ENCODE measurements at places on chromosomes 16 and 17. TPM values are rescaled to one million over a fixed set of nuclear protein-coding genes. Genes with fewer than 3 reads are reported as not detected.

MEOX1 gene
- total RNA-seq: 0.50 TPM

KCNH6 gene
- total RNA-seq: not detected

SLC47A1 gene
- not detected for total RNA-seq

SCGB1C2 gene
- not detected for total RNA-seq

CYGB gene
- not detected for total RNA-seq

C1QTNF1 gene
- total RNA-seq: not detected

WNK4 gene
- total RNA-seq: 0.42 TPM

GRCh38 chr17:65634533-65634932, 73.1 kb upstream of the AXIN2 start:
- H3K4me1 ChIP-seq: no peaks in the 10 kb centered on the region
- no peak overlapping the region for H3K27ac ChIP-seq
- H3K36me3 ChIP-seq: no peaks in the 10 kb centered on the region
- DNase-seq: no peak
- no peaks in the 10 kb centered on the region for H3K27me3 ChIP-seq

DNA sequence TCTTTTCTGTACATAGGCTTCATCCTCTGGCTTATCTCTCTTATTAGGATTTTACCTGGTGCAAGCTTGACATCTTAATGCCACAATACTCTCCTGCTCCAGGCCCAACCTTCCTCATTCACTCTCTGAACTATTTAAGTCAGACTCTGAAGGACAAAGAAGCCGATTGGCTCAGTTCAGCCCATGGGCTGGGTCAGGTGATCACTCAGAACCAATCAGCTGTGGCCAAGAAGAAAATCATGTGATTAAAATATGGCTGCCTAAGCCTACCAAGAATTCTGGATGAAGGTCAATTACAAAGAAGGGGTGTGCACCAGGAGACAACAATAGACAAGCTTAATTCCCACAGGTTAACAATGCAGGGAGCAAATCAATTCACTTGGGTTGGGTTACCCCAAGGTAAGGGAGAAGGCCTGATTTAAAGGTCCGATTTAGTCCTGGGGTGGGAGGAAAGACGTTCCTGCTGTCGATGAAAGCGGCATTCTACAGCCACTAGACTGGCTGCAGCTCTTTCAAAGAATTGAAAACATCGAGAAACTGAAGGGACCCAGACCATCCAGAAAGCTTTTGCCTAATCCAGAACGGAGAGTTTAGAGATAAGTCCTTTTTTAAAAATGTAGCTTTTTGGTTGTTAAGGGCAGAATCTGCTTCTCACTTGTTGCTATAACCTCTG, 42.9 kb upstream of the NFAT5 start:
- H3K4me1 ChIP-seq: no peaks in the 10 kb centered on the region
- no peak for DNase-seq
- no peak overlapping the region for H3K4me3 ChIP-seq
- H3K27me3 ChIP-seq: no peaks in the 10 kb centered on the region
- H3K27ac ChIP-seq: no peak overlapping the region

- H3K27me3 ChIP-seq: no peaks in the 10 kb centered on the region
- H3K4me1 ChIP-seq: no peaks in the 10 kb centered on the region
- H3K4me3 ChIP-seq: no peak overlapping the region
- no peak overlapping the region for H3K27ac ChIP-seq
These were observed 7.7 kb upstream of the ZG16 start for GRCh38 chr16:29770250-29770929.

DNA sequence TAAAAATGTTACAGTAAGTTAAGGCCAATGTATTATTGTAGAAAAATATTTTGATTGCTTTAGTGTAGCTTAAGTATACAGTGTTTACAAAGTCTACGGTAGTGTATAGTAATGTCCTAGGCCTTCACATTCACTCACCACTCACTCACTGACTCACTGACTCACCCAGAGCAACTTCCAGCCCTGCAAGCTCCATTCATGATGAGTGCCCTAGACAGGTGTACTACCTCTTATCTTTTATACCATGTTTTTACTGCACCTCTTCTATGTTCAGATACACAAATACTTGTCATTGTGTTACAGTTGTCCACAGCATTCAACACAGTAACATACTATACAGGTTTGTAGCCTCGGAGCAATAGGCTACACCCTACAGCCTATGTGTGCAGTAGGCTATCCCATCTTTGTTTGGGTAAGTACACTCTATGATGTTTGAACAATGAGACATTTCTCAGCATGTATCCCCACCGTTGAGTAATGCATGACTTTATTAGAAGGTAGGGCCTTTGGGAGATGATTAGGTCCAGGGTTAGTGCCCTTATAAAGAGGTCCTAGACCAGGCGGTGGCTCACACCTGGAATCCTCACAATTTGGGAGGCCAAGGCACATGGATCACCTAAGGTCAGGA, 117.8 kb downstream of the SLC39A11 start:
- no peak for DNase-seq
- no peaks in the 10 kb centered on the region for H3K27me3 ChIP-seq
- no peak overlapping the region for H3K4me3 ChIP-seq

DNA sequence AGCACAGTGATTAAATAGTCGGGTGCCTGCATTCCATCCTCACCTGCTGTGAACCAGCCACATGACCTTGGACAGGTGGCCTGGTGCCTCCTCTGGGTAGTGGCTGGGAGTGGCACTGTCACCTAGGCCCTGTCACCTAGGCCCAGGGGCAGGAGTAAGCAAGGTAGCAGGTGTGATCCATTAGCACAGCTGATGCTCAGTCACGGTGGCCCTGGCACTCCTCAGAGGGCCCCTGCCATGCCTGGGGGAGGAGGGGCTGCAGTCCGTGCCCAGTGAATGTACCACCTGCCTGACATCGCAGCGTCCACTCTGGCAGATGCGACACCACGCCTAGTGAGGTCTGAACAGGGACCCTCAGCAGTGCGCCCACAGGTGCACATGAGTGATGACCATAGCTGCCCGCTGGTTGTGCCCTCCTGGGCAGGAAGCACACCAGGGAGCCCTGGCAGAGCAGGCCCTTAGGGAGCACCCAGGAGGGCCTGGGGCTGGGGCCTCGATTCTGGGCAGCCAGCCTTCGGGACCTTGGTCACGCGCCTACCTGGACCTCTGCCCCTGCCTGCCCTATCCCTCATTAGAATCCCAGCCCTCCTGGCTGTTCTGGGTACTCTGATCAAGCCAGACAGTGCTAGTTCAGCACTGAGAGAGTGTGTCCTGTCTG, 33.1 kb upstream of the CRISPLD2 start:
- no peaks in the 10 kb centered on the region for H3K4me1 ChIP-seq
- no peaks in the 10 kb centered on the region for H3K27me3 ChIP-seq
- DNase-seq: no peak

- H3K4me3 ChIP-seq: no peak overlapping the region
- no peak for DNase-seq
- peaks cover 29% of the 10 kb centered on the region for H3K4me1 ChIP-seq
- H3K27me3 ChIP-seq: no peaks in the 10 kb centered on the region
- H3K36me3 ChIP-seq: peaks cover 2% of the 10 kb centered on the region
These were observed 147.6 kb downstream of the SOCS1 start for GRCh38 chr16:11108466-11108805.

DNA sequence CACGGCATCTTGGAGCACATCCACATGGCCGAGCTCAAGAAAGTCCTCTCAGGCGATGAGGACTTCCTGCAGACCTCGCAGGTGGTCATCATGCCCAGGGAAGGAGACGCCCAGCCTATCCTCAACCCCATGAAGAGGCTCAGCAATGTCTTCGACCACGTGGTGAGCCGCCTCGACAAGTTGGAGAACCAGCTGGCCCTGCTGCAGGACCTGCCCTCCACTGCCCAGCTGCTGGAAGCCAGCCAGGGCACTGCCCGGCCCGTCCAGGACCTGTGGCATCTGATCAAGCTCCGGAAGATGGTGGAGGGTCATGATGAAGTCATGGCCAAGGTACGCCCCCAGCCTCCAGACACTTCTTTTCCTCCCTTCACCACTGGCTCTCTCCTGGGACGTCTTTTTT, 440 bp downstream of the C16orf96 start:
- H3K27me3 ChIP-seq: no peaks in the 10 kb centered on the region
- no peaks in the 10 kb centered on the region for H3K4me1 ChIP-seq
- no peaks in the 10 kb centered on the region for H3K36me3 ChIP-seq

DNA sequence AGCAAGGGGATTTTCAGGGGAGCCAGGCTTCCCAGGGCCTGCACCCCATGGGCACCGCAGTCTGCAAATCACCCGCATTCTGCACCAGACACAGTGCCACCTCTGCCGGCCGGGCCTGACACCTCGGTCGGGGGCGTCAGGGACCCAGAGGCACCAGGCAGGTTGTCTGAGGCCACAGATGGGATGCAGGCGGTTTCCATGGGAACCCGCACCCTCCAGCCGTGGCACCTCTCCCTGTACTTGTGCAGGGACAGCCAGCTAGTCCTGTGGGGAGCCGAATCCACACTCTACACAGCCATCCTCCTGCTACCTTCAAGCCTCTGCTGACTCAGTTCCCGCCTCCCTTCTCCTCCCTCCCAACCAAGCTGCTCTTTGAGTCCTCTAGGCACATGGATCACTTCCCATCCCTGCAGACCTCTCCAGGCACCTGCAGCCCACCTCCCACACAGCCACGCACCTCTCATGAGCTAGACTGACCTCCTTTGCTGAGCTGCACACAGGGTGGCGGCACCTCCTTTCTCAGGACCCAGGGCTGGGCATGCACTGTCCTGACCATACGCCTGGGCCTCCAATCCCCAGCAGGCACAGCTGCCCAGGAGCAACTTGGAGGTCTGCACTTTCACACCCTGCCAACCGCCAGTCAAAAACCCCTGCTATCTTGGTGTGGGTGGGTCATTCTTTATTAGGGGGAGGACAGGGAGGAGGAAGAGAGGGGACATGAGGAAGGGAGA, 119.5 kb downstream of the C16orf78 start:
- H3K4me1 ChIP-seq: peaks cover 8% of the 10 kb centered on the region
- no peaks in the 10 kb centered on the region for H3K36me3 ChIP-seq
- H3K4me3 ChIP-seq: no peak overlapping the region
- DNase-seq: no peak
- no peaks in the 10 kb centered on the region for H3K27me3 ChIP-seq

GRCh38 chr17:1180958-1181752, 1.4 kb upstream of the ABR start:
- no peaks in the 10 kb centered on the region for H3K36me3 ChIP-seq
- no peaks in the 10 kb centered on the region for H3K27me3 ChIP-seq
- DNase-seq: no peak

DNA sequence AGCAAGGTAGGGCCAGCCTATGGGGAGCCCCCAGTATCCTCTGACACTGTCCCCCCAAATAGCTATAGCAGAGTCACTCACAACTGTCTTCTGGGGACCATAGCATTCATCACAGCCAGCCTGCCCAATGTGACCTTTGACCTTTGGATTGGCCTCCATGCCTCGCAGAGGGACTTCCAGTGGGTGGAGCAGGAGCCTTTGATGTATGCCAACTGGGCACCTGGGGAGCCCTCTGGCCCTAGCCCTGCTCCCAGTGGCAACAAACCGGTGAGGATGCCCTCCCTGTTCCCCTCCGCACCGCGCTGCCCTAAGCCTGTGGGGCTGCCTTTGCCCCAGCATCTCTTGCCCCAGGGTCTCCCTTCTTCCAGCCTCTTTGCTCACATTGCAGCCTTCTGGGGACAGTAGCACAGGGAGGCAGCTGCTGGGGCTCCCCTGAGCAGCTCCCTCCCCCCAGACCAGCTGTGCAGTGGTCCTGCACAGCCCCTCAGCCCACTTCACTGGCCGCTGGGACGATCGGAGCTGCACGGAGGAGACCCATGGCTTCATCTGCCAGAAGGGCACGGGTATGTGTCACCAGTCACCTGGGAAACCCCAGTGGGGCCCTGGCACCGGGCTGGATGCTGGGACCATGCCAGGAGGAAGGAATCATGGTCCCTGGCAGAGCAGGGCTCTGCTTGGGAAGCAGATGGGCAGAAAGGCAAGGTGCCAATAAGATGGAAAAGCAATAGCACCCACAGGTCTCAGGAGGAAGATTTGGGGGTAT, 61.1 kb downstream of the MRC2 start:
- no peak overlapping the region for H3K4me3 ChIP-seq
- no peak for DNase-seq
- no peaks in the 10 kb centered on the region for H3K27me3 ChIP-seq
- H3K27ac ChIP-seq: no peak overlapping the region

DNA sequence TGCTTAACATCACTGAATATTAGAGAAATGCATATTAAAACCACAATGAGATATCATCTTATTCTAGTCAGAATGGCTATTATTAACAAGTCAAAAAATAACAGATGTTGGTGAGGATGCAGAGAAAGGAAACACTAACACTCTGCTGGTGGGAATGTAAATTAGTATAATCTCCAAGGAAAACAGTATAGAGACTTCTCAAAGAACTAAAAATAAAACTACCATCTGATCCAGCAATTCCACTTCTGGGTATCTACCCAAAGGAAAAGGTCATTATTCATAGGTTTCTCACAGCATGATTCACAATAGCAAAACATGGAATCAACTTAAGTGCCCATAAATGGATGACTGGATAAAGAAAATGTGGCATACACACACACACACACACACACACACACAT, 166.4 kb downstream of the CEP112 start:
- H3K4me3 ChIP-seq: no peak overlapping the region
- H3K27me3 ChIP-seq: no peaks in the 10 kb centered on the region
- no peaks in the 10 kb centered on the region for H3K4me1 ChIP-seq
- DNase-seq: no peak
- no peak overlapping the region for H3K27ac ChIP-seq

DNA sequence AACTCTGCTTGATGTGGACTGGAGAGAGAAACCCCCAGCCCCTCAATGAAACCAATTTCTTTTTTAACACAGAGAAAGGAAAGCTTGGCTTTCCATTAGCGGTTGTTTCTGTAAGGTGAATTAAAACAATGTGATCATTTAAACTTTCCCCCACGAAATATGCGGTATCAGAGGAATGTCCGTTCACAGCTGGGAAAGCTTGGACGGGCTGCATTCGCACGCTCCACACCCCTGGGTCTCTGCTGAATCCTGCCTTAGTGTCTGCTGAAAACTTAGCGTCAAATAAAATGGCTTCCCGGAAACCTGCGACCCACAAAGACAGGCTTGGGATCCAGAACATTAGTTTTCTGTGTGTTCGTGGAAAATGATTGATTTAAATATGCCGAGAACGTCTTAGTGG, 71.7 kb downstream of the C16orf95 start:
- no peak overlapping the region for H3K4me3 ChIP-seq
- H3K36me3 ChIP-seq: no peaks in the 10 kb centered on the region
- H3K4me1 ChIP-seq: no peaks in the 10 kb centered on the region
- no peak overlapping the region for H3K27ac ChIP-seq

- no peaks in the 10 kb centered on the region for H3K27me3 ChIP-seq
- no peak for DNase-seq
- peaks cover 82% of the 10 kb centered on the region for H3K4me1 ChIP-seq
- H3K27ac ChIP-seq: no peak overlapping the region
These were observed 7.8 kb downstream of the RARA start for GRCh38 chr17:40316571-40317344.

- no peak overlapping the region for H3K4me3 ChIP-seq
- no peaks in the 10 kb centered on the region for H3K4me1 ChIP-seq
- no peak for DNase-seq
- H3K36me3 ChIP-seq: no peaks in the 10 kb centered on the region
- H3K27ac ChIP-seq: no peak overlapping the region
- no peaks in the 10 kb centered on the region for H3K27me3 ChIP-seq
These were observed 13.6 kb upstream of the STH start for GRCh38 chr17:45985447-45985846.

GRCh38 chr16:10371592-10371991, 14.3 kb upstream of the ATF7IP2 start:
- H3K4me3 ChIP-seq: no peak overlapping the region
- no peaks in the 10 kb centered on the region for H3K27me3 ChIP-seq
- no peak for DNase-seq
- no peaks in the 10 kb centered on the region for H3K4me1 ChIP-seq
- H3K36me3 ChIP-seq: no peaks in the 10 kb centered on the region
